Naive thymus-derived CD4-positive, alpha-beta T cell (primary cell): ENCODE measurements at places on chromosomes 5 and 9.

GRCh38 chr5:177334155-177334551 lies 17.3 kb downstream of the LMAN2 start:
- no peaks in the 10 kb centered on the region for H3K27me3 ChIP-seq
- no peaks in the 10 kb centered on the region for H3K4me1 ChIP-seq
- H3K36me3 ChIP-seq: peaks cover 100% of the 10 kb centered on the region
- H3K27ac ChIP-seq: no peak overlapping the region
- no peak overlapping the region for H3K4me3 ChIP-seq
- DNase-seq: no peak

GRCh38 chr5:145499483-145499882 lies 335.7 kb downstream of the PRELID2 start:
- DNase-seq: no peak
- no peaks in the 10 kb centered on the region for H3K4me1 ChIP-seq
- H3K4me3 ChIP-seq: no peak overlapping the region
- H3K27me3 ChIP-seq: no peaks in the 10 kb centered on the region

GRCh38 chr5:73149540-73149939 lies 23.5 kb upstream of the TMEM174 start:
- no peaks in the 10 kb centered on the region for H3K4me1 ChIP-seq
- DNase-seq: no peak
- no peak overlapping the region for H3K27ac ChIP-seq
- H3K36me3 ChIP-seq: no peaks in the 10 kb centered on the region

- no peaks in the 10 kb centered on the region for H3K27me3 ChIP-seq
- no peak for DNase-seq
- H3K4me3 ChIP-seq: no peak overlapping the region
- no peaks in the 10 kb centered on the region for H3K4me1 ChIP-seq
- no peaks in the 10 kb centered on the region for H3K36me3 ChIP-seq
Observed at GRCh38 chr9:124280176-124280691, 22.5 kb downstream of the NEK6 start.

DNA sequence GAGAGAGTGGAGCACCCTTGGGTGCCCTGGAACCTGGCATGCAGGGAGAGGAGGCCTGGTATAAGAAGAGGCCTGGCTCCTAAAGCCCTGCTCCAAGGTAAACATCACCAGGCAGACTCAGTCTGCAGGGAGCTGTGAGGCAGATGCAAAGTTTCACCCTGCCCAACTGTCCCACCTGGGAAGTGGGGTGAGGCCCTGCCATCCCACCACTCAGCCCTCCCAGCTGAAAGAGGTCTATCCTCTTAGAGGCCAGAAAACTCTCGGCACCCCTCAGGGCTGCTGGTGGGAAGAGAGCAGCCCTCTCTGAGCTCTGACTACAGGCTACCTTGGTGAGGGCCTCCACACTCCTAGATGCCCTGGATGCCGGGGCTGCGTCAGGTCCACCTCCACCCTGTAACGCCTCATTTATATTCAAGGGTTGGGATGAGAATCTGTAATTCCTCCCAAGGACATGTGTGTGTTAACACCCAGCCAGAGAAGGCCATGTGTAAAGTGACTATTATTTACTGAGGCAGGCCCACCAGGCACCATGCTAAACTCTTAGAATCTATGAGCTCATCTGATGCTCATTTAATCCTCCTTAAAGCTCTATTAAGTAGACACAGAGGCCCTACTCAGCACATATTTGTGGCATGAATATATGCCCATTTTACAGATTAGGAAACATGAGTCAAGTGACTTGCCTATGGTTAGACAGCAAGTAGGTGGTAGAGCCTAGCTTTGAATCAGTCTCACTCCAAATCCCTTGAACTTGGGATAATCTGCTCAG lies 205.9 kb downstream of the FSTL4 start:
- no peaks in the 10 kb centered on the region for H3K36me3 ChIP-seq
- no peak for DNase-seq
- no peaks in the 10 kb centered on the region for H3K27me3 ChIP-seq
- H3K4me1 ChIP-seq: no peaks in the 10 kb centered on the region

- H3K4me3 ChIP-seq: no peak overlapping the region
- H3K27me3 ChIP-seq: no peaks in the 10 kb centered on the region
- no peak overlapping the region for H3K27ac ChIP-seq
Observed at GRCh38 chr9:95441081-95441480, 75.7 kb downstream of the PTCH1 start.

DNA sequence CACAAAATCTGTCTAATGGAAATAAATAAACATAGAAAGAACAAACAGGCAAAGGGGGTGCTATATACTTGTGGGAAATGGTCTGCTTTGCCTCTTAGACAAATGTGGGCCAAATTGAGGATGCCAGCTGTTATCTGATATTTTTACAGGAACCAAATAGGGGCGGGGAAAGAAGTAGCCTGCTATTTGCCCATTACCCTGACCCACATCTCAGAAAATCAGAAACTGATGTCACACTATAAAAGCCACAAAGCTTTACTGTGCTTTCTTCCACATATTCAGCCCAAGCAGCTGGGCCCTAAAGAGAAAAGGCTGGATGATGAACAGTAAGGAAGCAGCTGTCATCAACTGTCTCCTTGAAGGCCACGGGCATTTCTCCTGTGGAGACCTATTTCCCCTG lies 97.3 kb downstream of the ELAVL2 start:
- no peak overlapping the region for H3K4me3 ChIP-seq
- H3K27ac ChIP-seq: no peak overlapping the region
- H3K27me3 ChIP-seq: no peaks in the 10 kb centered on the region
- no peaks in the 10 kb centered on the region for H3K4me1 ChIP-seq
- DNase-seq: no peak
- no peaks in the 10 kb centered on the region for H3K36me3 ChIP-seq
